ENCODE measurements at places on chromosomes 7 and 10.

- DNase-seq, result no peak
Measured at GRCh38 chr7:100506356-100506923, 22.7 kb downstream of the NYAP1 start.

GRCh38 chr10:132036887-132037675, 28.7 kb upstream of the JAKMIP3 start:
- no peak for DNase-seq

DNA sequence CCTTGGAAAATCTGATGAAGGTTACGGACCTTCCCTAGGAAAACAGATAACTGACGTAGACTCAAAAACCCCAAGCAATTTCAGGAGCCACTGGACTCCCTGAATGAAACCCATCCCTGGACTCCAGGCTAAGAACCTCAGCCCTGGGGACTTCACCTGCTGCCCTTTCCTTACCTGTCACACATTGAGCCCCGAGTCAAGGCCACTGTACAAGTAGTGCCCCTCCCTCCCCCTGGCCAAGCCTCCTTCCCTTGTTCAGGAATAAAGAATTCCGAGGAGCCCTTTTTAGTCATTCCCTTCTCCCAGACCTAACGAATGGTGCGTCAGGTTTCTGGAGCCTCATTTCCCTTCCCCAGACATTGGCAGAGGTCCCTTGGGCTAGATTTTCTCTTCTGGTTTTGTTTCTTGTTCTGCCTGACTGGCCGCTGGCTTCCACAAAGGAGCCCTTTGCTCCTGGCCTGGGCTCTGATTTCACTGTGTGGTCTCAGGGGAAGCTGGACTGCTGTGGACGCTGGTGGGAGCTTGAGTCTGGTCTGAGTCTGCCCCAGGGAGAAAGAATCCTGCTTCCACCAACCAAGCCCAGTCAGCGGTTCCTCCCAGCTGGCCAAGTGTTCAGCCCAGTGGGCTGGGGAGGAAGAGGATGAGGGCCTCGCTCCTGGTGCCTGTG, 31.7 kb downstream of the ZNF775 start:
- no peak for DNase-seq

DNA sequence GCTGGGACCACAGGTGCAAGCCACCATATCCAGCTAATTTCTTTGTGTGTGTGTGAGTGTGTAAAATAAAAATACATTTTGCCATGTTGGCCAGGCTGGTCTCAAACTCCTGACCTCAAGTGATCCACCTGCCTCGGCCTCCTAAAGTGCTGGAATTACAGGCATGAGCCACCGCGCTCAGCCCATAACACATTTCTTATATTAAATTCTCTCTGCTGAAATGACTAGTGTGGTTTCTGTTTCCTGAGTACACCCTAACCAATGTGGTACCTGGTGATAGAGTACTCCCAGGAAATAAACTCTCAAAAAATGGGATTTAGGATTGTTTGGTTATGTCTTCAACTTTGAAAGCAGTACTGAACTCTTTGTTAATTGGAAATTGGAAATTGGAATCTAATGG, 19.4 kb upstream of the FHIP2A start:
- no peak for DNase-seq

GRCh38 chr10:111824128-111824527, 359.4 kb downstream of the GPAM start:
- DNase-seq, result no peak

- DNase-seq, result no peak
Measured at GRCh38 chr7:116672596-116673456, 830 bp downstream of the MET start.

- DNase-seq, result peak; percentile 29
Measured at GRCh38 chr7:27750316-27750715, 10.4 kb downstream of the TAX1BP1 start.

DNA sequence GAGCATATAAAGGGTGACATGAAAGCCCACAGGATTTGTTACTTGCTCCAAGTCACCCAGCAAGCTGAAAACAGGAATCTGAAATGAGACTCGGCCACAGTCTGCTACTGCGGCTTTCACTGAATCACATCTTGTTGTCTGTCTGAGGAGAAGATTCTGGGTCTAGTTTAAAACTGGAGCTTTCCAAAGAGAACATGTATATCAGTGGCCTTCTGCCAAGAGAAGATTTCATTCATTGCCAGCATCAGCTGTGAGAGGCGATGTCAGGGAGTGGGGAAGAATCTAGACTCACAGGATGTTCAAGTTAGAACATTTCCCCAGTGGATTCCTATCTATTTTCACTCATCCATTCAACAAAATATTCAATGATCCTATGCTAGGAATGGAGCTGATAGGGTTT, 122.8 kb downstream of the GALNT17 start:
- no peak for DNase-seq

- no peak for DNase-seq
Measured at GRCh38 chr10:78849115-78849514, 219.7 kb upstream of the ZMIZ1 start.

- DNase-seq, result no peak
Measured at GRCh38 chr7:100093925-100094486, 5.2 kb downstream of the COPS6 start.

GRCh38 chr7:37027557-37028341, 303.5 kb upstream of the AOAH start:
- DNase-seq, result no peak

GRCh38 chr7:132350741-132351140, 225.5 kb downstream of the PLXNA4 start:
- DNase-seq, result no peak

DNA sequence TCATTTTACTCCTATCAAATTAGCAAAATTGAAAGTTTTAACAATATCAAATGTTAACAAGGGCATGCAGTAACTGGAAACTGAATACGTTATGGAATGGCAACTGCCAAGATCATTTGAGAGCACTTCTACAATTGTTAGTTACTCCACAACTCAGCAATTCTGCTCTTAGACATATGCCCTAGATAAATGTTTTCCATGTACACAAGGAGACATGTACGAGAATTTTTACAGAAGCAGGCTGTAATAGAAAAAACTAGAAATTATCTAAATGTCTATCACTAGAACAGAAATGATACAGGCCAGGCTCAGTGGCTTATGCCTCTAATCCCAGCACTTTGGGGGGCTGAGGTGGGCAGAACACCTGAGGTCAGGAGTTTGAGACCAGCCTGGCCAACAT, 7.0 kb downstream of the PSAP start:
- DNase-seq, result no peak

GRCh38 chr7:27491534-27491933, 171.1 kb downstream of the HIBADH start:
- DNase-seq, result no peak
